PC-9 (cell line): ENCODE measurements at places on chromosomes 1 and 21. TPM values are rescaled to one million over a fixed set of nuclear protein-coding genes. Genes with fewer than 3 reads are reported as not detected.

F13B gene
- not detected in 2 replicates for total RNA-seq

TMPRSS2 gene
- total RNA-seq = 0.61 and 0.78 TPM in 2 replicates

GRCh38 chr1:44636083-44636687, 38.1 kb downstream of the TMEM53 start:
- no peak for DNase-seq

FCER1G gene
- 1.3 TPM in 1 of 2 replicates, not detected in the other for total RNA-seq

DNA sequence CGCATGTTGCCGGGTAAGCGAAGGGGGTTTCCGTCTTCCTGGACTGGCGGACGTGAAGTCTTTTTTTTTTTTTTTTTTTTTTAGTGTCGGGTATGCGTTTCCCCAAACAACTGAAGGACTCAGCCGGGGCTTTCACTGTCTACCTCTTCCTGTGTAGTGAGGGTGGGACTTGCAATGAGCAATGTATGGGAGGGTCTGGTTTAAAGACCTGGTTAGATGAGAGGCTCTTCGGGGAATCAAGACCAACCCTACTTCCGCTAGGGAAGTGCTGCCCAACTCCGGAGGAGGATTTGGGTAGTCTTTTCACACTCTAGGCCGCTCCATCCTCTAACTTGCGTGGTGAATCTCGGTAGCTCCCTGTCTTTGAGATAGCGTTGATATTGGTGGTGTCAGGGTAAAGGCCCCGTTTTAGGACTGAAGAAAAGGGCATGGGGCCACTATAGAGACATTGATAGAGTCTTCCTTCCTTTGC, 754 bp downstream of the PRRC2C start:
- peak; percentile 59 for DNase-seq

GRCh38 chr1:6414443-6414844, 5.3 kb downstream of the HES2 start:
- peak; percentile 55 for DNase-seq

GRCh38 chr1:8563944-8564537, 246.1 kb downstream of the SLC45A1 start:
- DNase-seq = no peak

DNA sequence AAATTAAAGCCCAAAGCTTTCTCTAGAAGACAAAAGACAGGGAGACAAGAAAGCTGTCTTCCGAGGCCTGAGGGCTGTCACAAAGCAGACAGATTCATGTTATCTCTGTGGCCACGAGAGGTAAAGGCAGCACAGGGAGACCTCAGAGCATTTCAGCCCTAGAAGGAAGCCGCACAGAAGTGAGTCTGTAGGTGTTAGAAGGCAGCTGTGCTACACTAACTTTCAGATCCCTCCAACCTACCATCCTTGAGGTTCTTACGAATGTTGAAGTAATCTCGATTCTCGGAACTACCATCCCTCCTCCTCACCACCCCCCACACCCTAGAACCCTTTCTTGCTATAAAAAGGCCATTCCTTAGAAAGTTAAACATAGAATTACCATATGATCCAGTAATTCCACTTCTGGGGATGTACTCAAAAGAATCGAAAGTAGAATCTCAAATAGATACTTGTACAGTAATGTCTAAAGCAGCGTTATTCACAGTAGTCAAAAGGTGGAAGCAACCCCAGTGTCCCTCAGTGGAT, 21.5 kb upstream of the LYST start:
- no peak for DNase-seq

- no peak for DNase-seq
Observed at GRCh38 chr1:68379085-68379478, 70.7 kb downstream of the RPE65 start.

DNA sequence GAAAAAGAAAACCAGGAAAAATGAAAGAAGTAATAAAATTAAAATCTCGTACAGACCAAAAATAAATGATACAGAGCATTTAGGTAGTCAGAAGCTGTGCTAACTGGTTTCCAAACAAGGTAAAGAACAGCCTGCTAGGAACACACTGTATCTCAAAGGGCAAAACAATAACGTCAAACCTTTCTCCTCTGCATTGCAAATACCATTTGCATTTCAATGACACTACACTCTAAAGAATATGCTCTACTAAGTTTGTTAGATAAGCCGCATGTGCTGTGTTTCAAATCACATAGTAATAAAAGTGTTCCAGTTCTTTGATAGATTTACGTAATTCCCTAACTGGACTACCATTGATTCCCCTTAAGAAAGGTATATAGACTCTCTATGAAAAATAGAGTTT, 648.8 kb downstream of the PLA2G4A start:
- no peak for DNase-seq

DNA sequence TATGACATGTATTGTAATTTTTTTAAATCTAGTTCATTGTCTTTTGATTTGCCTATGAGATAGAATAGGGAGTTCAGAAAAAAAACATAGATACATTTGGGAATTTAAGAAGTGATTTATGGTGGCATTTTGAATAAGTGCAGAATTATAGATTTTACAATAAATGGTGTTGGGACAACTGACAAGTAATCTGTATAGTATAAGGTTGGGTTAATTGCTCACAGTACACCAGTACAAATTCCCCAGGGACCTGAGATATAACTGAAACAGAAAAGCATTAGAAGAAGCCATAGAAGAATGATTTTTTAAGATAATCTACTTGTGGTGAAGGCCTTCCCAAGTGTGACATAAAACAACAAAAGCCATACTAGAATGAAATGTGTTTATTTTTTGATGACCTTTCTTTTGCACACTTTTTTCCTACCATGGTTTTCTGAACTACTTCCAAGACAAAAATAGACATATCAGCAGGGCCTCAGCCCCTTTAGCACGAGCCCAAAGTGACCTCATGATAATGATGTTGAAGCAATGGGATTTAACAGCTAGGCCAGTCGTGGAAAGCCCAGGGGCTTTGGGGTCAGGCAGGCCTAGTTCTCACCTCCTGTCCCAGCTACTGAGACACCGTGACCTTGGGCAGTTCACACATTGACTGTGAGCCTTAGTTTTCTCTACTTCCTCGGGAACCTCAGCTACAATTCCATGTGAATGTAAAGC, 87.4 kb downstream of the GREM2 start:
- DNase-seq = no peak

DNA sequence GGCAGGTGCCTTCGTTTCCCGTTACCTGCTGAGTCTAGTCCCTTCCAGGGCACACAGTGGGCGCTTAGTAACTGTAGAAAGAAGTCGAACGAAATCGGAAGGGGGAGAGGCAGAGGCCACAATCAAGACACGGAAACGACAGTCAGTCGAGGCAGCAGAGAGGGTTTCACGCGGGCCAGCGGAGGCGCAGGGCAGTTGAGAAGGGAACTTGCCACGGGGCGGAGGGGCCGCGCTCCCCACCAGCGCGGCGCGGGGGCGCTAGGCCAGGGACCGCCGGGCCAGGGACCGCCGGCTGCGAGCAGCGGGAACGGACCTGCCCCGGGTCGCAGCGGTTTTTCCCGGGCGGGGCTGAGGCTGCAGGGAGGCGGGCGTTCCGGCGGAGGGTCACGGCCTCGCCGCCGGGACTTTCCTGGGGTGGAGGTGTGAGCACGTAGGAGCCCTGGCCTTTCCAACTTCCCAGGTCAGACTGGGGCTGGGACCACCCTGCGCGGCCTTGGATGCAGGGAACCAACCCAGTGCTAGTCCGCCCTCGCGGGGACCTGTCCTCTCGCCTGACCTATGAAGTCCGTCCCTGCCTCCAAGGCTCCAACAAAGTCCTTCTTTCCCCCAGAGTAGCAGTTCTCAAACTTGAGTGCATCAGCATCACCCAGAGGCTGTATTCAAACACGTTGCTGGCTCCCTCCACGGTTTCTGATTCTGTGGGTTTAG, 150.1 kb upstream of the FGGY start:
- peak; percentile 58 for DNase-seq

ADAMTSL4 gene
- 67.9 and 76.7 TPM in 2 replicates for total RNA-seq

FLG gene
- not detected in 2 replicates for total RNA-seq

DNA sequence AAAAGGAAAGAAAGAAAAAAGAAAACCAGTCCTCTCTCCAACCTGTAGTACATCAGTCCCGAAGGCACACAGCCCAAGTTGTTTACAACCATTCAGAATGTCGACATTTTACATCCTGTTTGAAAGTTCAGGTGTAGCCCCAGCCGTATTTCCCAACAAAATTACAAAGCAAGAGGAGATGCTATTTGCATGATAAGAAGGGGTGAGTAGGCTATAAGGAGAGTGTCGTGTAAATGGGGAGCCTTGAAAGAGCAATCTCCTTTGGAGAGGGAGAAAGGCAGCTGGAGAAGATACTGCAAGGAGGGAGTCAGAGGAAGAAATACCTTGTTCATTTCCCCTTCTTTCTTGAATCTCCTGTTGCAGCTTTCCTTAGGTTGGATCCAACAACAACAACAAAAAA, 35.5 kb upstream of the DENND1B start:
- no peak for DNase-seq

GRCh38 chr1:212237651-212238050, 47.6 kb upstream of the PPP2R5A start:
- no peak for DNase-seq

DNA sequence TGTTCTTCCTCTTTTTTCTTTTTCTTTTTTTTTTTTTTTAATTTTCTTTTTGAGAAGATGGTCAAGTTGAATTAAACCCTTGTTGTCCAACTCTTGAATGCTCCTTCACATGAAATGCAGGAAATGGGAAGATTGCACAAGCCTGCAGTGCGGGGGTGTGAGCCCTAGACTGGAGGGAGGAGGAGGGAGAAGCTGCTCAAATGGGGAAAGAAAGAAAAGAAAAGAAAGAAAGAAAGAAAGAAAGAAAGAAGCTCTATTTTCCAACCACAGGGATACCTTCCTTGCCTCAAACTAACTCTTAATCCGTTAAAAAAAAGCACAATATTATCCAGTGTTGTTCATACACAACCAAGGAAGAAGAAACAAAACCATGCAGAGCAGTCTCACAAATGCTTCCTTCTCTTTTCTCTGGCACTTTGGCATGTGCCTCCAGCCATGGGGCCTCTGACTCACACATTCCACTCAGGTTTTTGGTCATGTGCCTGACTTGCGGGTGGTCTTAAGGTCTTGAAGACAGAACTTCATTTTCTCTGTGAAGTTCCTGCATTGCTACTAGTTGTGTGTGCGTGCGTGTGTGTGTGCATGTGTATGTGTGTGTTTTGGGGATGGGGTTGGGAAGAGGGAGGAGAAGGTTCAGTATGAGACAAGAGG, 276.1 kb downstream of the RPS6KC1 start:
- no peak for DNase-seq

SH2D1B gene
- total RNA-seq = not detected in 2 replicates

SLC44A5 gene
- 0.09 TPM in 1 of 2 replicates, not detected in the other for total RNA-seq

GRCh38 chr21:26055010-26055409, 115.6 kb downstream of the APP start:
- no peak for DNase-seq

- DNase-seq = no peak
Observed at GRCh38 chr1:36486093-36486438, 3.4 kb upstream of the CSF3R start.

- no peak for DNase-seq
Observed at GRCh38 chr1:208269338-208269666, 25.1 kb upstream of the PLXNA2 start.

ATP13A2 gene
- total RNA-seq = 39.9 and 43.6 TPM in 2 replicates

DNA sequence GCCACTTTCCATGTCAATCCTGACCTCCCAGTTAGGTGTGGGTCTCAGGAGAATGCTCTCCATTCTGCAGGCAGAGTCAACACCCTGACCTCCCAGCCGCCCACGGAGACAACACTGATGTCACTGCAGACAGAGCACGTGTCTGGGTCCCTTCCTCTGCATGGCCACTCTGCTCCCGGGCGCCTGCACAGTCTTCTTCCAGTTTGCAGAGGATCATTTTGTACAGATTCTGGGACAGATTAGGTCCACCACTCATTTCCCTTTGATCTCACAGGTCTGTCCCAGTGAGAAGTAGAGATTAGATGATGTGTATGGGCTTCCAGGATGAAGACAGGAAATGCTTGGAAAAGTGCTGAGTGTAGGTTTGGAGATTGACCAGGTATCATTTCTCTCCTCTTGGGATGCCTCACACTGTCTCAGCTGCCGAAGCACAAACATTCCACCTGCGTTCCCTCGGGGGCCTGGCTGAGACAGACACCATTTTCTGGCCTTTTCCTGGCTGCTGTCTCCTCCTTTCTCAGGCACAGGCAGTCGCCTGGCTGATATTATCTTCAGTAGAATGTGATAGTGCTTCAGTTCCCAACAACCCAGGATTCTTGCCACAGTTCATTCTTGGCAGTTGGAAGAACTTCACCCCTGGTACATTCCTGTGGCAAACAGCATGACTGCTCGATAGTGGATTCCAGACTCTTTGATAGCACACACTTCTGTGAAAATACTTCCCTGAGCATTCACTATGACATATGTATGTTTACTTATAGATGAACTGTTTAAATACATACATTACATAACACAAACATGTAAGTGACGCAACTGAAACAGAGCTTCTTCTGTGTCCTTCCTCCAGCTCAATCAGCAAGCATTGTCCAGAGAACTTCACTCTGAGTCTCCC, 7.9 kb downstream of the MYBPHL start:
- DNase-seq = peak; percentile 67

GRCh38 chr1:81437213-81437612, 363.5 kb upstream of the ADGRL2 start:
- no peak for DNase-seq

- DNase-seq = no peak
Observed at GRCh38 chr21:14766241-14766640, 220.1 kb upstream of the SAMSN1 start.

USP21 gene
- total RNA-seq = 32.3 and 34.8 TPM in 2 replicates

TAGLN2 gene
- total RNA-seq = 473 and 481 TPM in 2 replicates

DNA sequence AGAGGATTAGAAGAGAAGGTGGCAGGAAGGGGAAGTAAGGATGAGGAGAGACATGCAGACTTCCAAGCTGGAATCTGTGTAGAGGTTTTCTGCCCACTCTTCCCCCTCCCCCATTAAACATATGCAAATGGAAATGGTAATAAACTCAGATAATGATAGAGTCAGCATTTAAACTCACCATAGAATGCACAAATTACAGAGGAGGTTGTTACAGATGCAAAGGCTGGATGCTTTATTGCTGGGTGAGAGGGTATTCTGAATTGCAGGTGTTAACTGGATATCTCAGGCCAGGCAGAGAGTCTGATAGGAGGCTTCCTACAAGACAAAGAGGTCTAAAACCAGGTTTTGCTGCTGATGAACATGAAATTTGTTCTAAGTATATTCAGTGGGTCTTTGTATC, 372.5 kb downstream of the SEC16B start:
- DNase-seq = no peak

- no peak for DNase-seq
Observed at GRCh38 chr1:153531638-153532037, 4.2 kb downstream of the S100A6 start.

CRP gene
- not detected in 2 replicates for total RNA-seq

DNA sequence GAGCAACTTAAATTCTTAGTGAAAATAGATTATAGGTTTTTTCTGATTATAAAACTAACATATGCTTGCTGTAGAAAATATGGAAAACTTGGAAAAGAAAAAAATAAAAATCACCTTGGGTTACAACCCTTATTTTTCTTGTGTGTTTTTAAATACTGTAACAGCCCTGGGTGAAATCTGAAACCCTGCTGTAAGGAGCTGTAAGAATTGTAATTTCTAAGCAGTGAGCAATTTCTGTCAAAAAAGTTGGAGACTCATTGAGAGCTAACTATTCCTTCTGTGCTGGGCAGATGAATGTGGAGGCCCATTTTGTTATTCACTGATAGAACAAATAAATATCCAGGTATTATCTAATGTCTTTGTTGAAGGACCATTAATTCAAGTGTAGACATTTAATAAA, 42.6 kb downstream of the ADCY10 start:
- no peak for DNase-seq

DNA sequence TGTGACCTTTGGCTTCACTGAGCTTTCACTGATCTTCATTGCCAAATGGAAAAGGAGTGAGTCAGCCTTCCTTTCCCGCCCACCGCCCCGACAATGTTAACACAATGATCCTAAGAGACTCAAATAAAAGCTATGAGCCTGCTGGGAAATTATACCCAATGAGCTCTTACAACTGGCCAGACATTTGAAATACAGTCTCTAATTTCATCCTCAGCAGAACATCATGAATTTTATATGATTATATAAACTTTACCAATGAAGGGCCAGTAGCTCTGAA, 252.5 kb downstream of the SIPA1L2 start:
- DNase-seq = no peak
